ENCODE measurements at places on chromosomes 12 and 14.
A peak's percentile ranks its signal among the peaks of the same experiment; 100 is the strongest.

DNA sequence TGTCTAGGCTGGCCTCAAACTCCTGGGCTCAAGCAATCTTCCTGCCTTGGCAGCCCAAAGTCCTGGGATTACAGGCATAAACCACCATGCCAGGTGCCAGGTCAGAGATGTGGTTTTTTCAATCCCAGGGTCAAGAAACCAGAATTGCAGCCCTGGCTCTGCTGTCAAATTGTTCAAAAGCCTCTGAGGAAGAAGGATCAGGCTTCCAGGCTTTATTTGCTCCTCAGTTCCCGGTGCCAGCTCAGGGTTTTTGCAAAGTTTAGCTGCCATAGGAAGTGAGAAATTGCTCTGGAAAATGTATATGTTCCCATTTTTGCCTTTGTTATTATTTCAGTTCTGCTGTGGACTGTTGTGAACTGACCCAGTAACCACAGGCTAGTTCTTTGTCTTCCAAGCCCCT lies 28.7 kb downstream of the WNT5B start:
- DNase-seq = peak; percentile 43

DNA sequence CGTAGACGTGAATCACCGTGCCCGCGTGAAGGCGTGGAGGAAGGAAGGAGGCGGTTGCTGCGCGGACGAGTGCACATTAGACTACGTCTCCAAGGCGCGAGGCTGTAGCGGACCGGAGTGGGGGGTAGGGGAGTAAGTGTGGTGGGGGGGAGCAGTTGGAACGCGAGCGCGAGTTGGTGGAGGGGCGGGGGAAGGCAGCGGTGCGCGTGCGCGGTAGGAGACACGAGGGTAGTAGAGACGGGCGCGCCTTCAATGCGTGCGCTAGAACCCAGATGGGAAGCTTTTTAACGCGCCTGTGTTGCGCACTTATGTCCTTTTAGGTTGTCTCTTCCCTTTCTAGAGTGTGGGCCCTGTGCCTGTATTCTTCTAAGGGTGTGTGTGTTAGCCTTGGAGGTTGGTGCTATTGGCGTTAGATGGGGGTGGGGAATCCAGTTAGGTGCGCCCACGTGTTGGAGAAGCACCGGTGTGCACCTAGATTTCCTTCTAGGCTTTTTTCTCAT lies 604 bp downstream of the EIF4B start:
- DNase-seq = peak; percentile 85

- DNase-seq = no peak
Observed at GRCh38 chr12:2215709-2216560, 163.1 kb downstream of the CACNA1C start.

DNA sequence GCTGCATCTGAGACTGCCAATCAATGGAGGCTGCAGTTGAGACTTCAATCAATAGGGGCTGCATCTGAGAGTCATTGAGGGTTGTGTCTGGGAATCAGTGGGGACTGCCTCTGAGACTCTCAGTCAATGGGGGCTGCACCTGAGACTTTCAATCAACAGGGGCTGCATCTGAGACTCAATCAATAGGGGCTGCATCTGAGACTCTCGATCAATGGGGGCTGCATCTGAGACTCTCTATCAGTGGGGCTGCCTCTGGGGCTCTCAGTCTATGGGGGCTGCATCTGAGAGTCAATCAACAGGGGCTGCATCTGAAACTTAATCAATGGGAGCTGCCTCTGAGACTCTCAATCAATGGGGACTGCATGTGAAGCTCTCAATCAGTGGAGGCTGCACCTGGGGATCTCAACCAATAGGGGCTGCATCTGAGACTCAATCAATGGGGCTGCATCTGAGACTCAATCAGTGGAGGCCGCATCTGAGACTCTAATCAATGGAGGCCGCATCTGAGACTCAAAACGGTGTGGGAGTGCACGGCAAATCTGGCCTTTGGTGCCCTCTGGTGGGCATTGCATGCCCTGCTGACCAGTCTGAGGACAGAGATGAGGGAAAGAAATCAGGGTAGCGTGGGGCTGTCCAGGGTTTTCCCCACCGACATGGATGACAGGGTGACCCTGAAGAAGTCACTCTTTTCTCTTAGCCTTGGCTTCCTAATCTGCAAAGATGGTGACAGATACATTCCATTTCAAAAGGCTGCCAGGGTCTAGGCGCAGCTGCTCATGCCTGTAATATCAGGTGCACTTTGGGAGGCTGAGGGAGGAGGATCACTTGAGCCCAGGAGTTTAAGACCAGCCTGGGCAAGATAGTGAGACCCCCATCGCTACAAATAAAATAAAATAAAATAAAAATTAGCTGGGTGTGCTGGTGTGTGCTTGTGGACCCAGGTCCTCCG lies 41.3 kb upstream of the EIF5 start:
- peak; percentile 90 for DNase-seq

GRCh38 chr12:1329784-1330476 lies 264.5 kb downstream of the FBXL14 start:
- no peak for DNase-seq

DNA sequence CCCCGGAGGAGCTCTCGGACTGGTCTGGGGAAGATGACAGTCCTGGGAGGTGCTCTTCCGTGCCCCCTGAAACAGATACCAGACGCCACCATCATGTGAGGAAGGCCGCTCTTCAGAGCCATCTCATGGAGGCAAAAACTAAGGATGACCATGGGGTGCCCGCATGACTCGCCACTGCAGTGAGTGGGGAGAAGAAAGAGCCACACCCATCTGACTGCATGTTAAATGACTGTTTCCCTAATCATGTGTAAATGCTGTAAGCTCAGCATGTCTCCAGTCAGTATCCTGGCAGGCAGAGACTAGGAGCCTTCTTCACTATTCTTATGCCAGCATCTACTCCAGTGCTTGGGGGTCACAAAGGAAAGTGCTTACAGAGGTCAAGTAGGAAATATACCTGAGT lies 4.0 kb downstream of the STON2 start:
- no peak for DNase-seq

DNA sequence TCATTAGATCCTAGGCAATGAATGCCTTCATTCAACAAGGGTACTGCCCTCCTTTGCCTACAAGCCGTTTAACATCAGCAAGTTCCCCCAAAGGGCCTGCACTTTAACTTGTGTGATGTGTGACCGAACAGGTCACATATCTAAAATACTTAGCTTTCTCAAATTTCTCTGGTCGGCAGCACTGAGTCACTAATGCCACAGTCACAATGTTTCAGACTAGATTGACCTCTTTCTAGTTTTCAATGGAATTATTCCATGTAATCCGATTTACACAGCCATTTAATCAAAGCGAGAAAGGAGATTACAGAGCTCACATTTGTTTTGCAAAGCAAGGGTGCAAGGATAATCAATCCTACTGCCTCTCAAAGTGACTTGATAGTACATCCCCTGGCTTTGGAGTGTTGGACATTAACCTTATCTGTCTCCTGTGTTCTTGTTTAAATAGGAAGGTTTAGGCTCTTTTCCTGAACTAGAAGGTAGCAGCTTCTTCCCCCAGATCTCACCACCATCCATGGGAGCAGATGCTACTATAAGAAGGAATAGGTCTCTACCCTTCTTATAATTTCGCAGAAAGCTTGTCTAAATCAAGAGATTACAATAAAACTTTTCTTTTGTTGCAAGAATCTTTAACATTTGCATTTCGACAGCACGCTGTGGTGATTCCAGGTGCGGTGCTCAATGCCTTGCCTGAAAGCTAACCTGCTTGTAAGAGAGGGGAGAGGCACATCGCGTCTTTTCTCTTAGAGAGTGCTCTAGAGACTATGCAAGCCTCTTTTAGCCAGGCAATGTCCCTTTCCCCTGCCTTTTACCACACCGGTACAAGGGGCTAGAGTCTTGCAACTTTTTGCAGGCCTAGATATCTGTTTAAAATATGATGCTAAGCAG lies 1.8 kb downstream of the KITLG start:
- DNase-seq = no peak

- DNase-seq = peak; percentile 86
Observed at GRCh38 chr12:124379938-124380754, 85.3 kb downstream of the RFLNA start.

GRCh38 chr12:124623344-124624035 lies 56.1 kb upstream of the NCOR2 start:
- DNase-seq = no peak

DNA sequence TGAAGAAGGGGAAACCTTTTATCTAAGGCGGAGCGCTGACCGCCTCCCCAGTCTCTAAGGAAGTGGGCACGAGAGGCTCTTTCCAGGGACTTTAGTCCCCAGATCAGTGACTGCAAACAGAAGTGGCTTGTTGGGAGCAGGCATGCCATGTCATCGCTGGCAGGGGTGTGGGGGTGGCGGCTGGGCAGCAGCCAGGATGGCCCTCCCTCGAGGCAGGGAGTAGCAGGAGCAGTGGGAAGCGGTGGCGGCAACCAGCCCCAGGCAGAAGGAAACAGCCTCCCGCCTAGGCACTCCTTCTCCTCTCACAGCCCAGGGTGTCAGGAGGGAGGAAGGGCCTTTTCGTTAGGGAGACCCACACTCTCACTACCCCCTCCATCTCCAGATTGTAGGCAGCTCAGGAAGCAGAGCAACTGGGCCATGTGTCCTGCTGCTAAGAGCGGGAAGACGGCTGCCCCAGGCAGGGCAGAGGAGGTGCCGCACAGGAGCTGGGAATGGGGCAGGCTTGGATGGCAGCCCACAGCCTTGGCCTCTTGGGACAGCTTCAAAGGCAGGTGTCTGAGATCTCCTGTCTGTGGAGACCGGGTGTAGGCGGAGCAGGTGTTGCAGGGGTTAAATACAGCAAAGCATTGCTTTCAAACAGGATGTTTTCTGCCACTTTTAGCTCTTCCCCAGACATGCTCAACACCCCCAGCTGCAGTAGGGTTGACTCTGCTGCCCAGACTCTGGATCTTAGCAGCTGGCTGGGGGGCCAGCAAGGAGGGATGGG lies 21.8 kb downstream of the VDR start:
- peak; percentile 80 for DNase-seq

DNA sequence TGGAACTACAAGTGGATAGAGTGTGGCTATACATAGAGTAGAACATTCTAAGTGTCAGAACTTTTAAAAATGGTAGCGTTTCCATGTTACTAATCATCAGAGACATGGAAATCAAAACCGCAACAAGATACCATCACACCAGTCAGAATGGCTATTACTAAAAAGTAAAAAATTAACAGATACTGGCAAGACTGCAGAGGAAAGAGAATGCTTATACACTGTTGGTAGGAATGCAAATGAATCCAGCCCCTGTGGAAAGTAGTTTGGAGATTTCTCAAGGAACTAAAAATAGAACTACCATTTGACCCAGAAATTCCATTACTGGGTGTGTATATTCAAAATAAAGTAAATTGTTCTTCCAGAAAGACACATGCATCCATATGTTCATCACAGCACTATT lies 518.6 kb downstream of the NELL2 start:
- no peak for DNase-seq

DNA sequence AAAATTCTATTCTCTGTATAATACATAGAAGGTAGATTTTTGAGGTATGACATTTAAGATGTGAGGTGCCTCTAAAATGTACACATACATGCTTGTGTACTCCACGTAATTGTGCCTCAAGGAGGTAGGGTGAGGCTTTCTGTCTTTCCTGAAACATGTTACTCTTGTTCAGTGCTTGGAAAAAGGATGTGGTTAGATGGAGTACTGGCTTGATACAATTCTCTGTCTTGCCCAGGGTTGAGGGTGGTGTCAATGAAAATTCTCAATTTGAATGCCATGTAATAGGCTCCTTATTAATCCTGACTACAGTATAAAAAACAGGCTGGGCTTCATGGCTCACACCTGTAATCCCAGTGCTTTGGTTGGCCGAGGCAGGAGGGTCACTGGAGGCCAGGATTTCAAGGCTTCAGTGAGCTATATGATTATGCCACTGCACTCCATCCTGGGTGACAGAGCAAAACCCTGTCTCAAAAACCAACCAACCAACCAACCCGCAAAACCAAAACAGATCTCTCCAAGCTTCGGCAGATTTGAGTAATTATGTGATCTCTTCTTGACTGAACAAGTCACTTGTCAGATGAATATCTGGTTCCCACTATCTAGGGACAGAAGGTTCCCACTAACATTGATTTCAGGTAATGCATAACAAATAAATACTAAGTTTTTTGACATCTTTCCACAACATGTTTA lies 41.6 kb downstream of the RCOR1 start:
- no peak for DNase-seq

GRCh38 chr14:105891631-105892452 lies 365.5 kb downstream of the TMEM121 start:
- DNase-seq = peak; percentile 42

- no peak for DNase-seq
Observed at GRCh38 chr12:39816671-39817185, 197.1 kb upstream of the ABCD2 start.

DNA sequence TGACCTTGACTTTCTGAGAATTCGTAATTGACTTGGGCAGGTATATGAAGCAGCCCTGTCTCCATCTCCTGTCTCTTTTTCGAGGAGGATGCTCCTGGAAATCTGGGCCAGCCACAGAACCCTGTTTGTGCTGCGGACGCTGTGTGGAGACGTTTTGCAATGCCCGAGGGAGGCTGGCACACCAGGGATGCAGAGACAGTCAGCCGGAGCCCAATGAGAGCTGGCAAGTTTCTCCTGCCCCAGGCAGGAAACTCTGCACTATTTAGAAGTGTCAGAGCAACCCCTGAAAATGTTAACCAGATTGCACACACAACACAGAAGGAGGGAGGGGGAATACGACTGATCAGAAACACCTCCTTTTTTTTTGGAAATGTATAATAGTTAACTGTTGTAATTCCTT lies 103.2 kb upstream of the DYRK2 start:
- DNase-seq = no peak

GRCh38 chr14:104931771-104932675 lies 7.3 kb downstream of the PLD4 start:
- peak; percentile 60 for DNase-seq

GRCh38 chr12:83468988-83469908 lies 782.5 kb downstream of the TMTC2 start:
- no peak for DNase-seq

DNA sequence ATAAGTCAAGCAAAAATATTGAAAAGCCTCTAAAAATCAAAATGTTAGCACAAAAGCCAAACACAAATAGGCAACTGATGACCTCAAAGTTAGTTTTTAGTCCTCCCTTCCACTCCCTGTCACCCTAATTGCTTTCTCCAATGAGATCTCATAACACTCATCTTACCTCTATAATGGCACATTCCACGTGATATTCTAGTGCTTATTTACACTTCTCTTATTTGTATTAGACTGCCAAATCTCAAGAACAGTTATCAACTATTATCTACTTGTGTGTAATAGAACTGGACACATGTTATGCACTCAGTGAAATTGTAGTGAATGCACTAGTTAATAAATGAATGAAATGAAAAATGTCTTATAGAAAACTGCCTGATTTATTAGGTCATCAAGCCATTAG lies 55.5 kb upstream of the AVPR1A start:
- DNase-seq = no peak

DNA sequence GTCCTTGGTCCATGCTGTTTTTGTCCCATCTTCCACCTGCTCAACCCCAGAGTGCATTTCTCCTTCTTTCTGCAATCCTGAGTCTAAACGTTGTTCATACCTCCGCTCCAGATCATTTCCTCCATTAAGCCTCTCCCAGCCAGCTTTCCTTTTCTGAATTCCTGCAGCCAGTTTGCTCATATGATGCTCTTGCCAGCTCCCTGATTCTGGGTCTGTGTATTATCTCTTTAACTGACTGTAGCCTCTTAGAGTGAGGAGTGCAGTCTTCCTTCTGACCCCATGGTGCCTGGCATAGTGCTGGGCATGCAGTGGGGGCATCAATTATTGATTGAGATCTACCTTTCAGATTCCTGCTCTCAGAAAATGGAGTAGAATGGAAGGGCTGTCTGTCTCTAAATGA lies 11.5 kb upstream of the TBPL2 start:
- DNase-seq = no peak

GRCh38 chr14:98503086-98503815 lies 768.7 kb downstream of the BCL11B start:
- DNase-seq = no peak

GRCh38 chr12:132188451-132188901 lies 44.2 kb downstream of the NOC4L start:
- no peak for DNase-seq

Data from sciatic nerve (tissue), 2 donors.